Mesothelial cell of epicardium (in vitro differentiated cells): ENCODE measurements at places on chromosomes 4 and X. TPM values are rescaled to one million over a fixed set of nuclear protein-coding genes. Genes with fewer than 3 reads are reported as not detected.

DNA sequence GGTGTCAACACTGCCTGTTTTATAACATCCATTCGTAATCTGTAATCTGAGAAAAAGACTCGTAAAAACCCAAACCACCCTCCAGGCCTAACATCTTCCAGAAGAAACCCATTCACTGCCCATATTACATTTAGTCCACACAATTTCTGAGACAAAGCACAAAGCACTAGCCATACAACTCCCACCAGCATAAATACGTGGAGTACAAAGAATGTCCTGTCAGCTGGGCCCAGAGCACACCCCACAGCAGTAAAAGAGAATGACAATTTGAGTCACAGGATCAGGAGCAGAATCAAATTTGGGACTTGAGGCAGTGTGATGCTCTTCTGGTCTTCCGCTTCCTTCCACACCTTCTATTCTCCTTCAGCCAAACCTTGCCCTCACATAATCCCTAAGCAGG lies 6.8 kb downstream of the MECP2 start:
- no peak for DNase-seq

DNA sequence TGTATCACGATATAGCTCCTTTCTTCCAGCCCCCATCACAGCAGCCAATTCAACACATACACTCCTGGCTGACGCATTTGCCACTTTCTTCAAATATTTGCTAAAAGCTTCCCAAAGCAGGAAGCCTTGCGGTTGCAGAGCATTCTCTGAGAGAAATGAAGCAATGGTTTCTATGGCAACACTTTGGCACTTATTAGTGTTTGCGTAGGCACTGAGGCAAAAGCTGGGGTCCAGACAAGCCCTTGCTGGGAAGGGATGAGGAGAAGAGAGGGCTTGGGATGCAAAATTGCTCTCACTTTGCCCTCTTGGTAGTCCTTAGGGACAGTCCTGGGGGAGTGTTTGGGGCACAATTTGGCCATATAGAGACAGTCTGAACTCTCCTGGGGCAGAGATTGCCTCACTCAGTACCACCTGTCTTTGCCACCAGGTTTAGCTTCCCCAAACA lies 55.0 kb upstream of the PAK3 start:
- no peak for DNase-seq

SPANXD gene
- 0.36 to 0.82 TPM (median 0.58 TPM) in 3 replicates for total RNA-seq

DNA sequence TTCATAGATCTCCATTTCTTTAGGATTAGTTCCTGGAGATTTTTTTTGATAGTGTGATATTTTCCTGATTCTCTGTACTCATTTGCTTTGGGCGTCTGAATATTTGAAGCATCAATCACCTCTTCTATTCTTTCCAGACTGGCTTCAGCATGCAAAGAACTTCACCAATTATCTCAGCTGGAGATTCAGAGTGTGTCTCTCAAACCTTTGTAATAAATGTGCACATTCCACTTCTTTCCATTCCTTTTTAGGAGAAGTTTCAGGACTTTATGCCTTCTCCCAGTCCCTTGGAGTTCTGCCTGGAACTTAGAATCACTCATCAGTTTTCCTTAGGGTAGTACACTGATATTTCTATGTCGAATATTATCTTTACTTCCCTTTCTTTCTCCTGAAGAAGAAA lies 334.8 kb downstream of the TEX13C start:
- no peak for DNase-seq

DNA sequence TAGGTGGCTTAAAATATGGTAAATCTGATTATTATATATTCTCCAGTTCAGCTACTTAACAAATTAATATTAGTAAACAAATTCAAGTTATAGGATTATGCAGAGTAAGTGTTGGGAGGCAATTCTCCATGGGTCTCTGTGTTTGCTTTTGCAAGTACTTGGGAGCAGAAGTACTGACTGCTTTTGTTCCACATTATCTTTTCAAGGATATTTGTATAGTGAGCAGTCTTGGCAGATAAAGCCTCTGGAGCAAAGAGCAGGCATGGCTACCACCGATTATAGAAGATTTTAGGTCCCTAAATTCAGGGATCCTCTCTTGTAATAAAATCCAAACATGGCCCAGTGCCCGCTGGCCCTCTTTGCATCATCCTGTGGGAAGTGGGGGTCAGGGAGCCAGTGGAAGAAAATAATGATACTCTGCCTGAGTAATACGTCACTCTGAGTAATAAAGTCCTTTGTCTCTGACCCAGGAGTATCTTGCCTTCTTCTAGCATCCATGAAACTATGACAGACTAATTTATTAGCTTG lies 23.2 kb downstream of the NDNF start:
- DNase-seq: no peak

- no peak for DNase-seq
These were observed 34.5 kb downstream of the ABCE1 start for GRCh38 chr4:145132511-145133098.

DNA sequence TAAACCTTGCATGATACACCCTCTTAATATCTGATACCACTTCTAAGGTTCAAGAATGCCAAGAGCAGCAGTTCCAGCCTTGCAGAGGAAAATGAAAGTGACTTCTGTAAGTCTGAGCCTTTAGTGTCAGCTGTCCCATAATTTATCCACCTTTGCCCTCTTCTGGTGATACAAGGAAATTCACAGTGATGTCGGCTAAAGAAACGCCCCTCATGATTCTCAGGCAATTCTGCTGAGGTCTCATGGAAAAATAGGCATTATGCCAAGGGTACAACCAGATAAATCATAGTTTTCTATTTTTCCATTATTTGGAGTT lies 172.2 kb upstream of the CXCL13 start:
- no peak for DNase-seq

DNA sequence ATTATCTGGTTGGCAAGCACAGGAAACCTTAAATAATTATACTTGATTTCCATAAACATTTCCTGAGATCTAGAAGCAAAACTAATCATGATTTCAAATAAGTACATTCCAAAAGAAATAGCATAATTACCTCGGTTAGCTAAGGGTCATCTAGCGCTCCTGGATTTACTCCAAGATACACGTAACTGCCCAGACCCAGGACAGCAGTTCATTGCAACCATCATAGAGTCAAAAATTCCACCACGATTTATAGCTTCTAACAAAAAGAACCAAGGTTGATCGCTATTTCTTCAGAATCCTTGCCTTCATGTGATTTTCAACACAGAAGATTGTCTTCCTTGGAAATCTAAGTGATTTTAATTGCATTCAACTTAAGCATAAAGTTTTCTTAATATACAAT lies 1235.5 kb upstream of the TENM3 start:
- DNase-seq: no peak

- DNase-seq: no peak
These were observed 706 bp upstream of the CSTF2 start for GRCh38 chrX:100819534-100819836.

GRCh38 chr4:55547466-55547770 lies 709 bp upstream of the CLOCK start:
- DNase-seq: no peak
